Metanephros (tissue), 2 donors: ENCODE measurements at places on chromosomes 11 and 22. TPM values are rescaled to one million over a fixed set of nuclear protein-coding genes. Genes with fewer than 3 reads are reported as not detected.

TCF20 gene
- total RNA-seq: 30.8 TPM

DGAT2 gene
- 6.2 TPM for total RNA-seq

LRRC74B gene
- total RNA-seq: not detected

PGA3 gene
- 0.23 TPM for total RNA-seq

NLRP14 gene
- 0.99 TPM for total RNA-seq
